ENCODE measurements at places on chromosomes 16 and 17.

- DNase-seq, result no peak
Measured at GRCh38 chr17:39814497-39814896, 49.6 kb downstream of the IKZF3 start.

GRCh38 chr16:80175011-80175410 lies 365.8 kb upstream of the DYNLRB2 start:
- DNase-seq, result no peak

DNA sequence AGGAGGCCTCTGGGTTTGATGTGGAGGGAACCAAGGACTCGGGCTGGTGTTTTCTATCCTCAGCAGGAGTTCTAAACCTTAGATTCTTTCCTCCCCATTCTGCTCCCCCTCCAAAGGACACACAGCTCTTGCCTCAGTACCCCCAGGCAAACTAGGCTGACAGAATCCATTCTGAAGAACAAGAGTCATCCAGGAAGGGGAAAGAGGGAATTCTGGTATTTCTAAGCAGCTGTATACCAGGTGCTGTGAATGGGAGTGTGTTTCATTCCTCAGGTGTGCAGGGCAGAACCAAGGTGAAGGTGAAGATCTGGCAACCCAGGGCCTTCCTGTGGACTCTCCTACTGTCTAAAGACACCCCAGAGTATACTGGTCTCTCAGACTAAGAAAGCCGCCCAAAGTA lies 4.1 kb downstream of the INPP5K start:
- no peak for DNase-seq

DNA sequence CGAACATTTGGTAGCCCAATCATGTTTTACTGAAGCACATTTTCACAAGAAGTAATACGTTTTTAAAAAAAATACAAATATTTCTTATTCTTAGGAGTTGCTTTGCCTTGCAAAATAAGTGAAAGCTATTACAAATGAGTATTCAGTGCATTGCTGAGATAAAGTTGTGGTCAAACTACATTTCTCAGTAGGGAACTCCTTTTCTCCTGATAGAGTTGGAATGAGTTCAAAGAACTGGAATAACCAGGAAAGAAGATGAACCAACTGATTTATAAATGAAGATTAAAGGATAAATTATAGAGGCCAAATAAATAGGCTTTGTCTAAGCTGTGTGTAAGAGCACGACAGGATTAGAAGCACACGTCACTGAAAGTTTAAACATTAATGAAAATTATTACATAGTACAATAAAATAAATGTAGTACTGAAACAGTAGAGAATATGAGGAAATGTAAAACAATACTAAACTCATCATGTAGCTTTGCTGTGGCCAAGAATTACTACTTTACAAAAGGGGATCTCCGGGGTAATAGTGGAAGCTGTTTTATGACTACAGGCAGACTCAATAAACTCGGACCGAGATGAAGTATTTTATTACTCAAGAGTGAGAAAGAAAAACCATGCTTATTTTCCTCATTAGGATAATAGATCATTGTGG lies 73.6 kb downstream of the KCNJ2 start:
- no peak for DNase-seq

- DNase-seq, result no peak
Measured at GRCh38 chr17:30354701-30355100, 20.8 kb upstream of the TMIGD1 start.

GRCh38 chr17:78658281-78658785 lies 81.1 kb upstream of the DNAH17 start:
- no peak for DNase-seq

GRCh38 chr16:1078579-1079021 lies 6.1 kb downstream of the SSTR5 start:
- no peak for DNase-seq
